ENCODE measurements at places on chromosomes 3 and 15.

GRCh38 chr3:22937536-22937935 is 265.6 kb upstream of the UBE2E2 start:
- DNase-seq = no peak

DNA sequence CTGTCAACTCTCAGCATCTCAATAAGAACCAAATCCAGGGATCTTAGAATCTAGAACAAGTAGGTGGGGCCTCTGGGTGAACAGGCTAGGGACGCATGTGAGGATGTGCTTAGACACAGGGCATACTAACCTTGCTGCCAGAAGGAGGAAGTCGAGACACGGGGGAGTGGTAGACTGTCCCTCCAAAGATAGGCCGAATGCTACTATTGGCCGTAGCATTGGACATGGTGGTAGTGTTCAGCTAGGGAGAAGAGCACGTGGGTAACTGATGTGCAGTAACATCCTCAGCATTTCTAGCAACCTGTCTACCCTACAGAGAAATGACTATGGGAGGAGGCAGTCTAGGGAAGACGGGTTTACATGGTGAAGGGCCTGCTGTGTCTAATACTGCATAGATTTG is 15.6 kb downstream of the RCCD1 start:
- DNase-seq = no peak

DNA sequence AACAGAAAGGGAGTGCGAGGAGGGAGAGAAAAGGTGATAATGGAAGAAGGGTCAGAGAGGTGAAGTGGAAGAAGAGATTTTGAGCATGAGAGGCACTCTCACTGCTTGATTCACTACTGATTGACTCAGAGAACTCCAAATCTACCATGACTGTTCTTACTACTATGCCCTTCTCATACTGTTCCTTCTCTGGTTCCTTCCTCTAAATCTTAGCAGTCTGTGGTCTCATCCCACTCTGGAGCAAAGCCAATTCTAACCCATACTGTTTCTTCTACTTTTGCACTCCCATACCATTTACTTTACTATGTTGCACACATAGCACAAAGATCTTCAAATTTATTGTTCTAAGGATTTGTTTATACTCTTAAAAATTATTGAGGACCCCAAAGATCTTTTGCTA is 100.8 kb downstream of the DTWD1 start:
- DNase-seq = no peak

DNA sequence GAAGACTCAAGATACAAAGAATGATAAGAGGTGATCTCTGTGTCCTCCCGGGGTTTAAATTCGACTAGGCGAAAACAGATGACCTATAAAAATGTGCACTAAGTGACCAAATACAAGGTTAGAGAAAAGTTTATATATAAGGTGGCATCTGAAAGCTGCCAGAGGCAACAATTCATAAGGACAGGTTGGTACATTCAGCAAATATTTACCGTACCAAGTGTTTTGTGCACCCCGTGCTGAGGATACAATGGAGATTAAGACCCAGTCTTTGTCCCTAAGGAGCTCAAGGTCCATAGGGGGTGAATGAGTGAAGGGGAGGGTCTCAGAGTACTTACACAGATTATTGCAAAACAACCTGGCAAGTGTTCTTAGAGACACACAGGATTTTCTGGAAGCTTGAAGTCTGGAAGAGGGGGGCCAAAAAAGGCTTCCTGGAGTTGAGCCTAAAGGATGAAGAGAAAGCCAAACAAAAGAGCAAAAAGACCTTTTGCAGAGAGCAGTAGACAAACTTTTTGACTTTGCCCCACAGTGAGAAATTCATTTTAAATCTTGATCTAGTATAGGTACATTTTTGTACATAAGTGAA is 71.4 kb upstream of the LRIG1 start:
- no peak for DNase-seq

- no peak for DNase-seq
Measured at GRCh38 chr3:151346292-151346691, 16.9 kb upstream of the P2RY13 start.

All from trophoblast cell (in vitro differentiated cells and primary cell).